Activated CD8-positive, alpha-beta memory T cell treated with anti-CD3 and anti-CD28 coated beads, Interleukin-2, amount 10 ng/mL, durations not matched to agents 7 days and 5 days (primary cell): ENCODE measurements at places on chromosomes 5 and 9.

GRCh38 chr9:4143936-4144717 lies 155.7 kb downstream of the GLIS3 start:
- DNase-seq, result no peak

DNA sequence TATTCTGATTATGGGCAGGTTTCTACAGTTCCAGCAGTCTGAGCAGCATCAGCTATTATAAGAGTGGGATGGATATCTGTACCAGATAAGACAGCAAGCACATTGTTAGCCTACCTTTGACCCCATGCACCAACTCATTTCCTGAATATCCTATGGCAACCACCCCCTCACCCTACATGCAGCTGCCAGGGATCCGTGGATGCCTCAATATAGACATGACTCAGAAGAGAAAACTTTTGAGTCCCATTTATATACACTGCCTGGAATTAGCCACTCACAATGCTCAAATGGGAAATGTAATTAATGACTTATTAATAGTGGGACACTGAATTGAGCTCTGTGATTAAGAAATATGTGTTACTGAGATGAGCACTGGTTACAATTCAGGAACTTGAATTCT lies 124.4 kb downstream of the SSBP2 start:
- DNase-seq, result no peak

DNA sequence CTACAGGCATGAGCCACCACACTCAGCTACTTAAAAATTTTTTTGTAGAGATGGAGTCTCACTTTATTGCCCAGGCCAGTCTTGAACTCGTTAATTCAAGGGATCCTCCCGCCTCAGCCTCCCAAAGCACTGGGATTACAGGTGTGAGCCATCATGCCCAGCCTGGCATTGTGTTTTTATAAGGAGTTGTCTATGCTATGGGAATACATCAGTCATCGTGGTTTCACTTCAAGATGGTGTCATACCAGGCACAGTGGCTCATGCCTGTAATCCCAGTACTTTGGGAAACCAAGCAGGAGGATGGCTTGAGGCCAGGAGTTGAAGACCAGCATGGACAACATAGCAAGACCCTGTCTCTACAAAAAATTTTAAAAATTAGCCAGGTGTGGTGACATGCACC lies 49.7 kb downstream of the CYSTM1 start:
- DNase-seq, result no peak

DNA sequence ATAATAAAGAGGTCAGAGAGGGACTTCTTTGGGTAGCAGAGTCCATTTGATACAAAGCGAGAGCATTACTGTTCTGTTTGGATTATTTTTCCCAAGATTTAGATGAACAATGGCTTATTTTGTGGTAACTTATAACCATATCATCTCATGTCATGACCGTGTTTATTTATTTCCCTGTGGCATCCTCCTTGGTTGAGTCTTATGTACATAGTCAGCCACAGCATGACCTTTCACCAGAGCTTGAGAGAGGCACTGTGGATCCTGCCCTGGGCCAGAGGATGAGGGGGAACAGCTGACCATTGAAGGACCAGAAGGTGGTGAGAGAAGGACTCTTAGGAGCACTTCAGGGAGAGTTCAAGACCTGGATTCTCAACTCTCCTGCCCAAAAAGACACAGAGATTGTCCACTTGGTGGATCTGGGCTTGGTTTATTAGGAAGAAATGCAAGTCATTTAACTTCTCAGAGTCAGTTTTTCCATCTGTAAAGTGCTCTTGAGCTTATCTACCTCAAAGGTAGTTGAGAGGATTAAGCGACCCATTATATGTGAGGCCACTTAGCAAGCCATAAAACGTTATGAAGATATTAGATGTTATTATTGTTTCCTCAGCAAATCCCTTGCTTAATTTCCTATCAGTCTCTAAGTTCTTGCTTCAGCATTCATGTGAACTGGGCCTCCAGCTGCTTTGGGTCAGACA lies 51.4 kb downstream of the PPIC start:
- no peak for DNase-seq

DNA sequence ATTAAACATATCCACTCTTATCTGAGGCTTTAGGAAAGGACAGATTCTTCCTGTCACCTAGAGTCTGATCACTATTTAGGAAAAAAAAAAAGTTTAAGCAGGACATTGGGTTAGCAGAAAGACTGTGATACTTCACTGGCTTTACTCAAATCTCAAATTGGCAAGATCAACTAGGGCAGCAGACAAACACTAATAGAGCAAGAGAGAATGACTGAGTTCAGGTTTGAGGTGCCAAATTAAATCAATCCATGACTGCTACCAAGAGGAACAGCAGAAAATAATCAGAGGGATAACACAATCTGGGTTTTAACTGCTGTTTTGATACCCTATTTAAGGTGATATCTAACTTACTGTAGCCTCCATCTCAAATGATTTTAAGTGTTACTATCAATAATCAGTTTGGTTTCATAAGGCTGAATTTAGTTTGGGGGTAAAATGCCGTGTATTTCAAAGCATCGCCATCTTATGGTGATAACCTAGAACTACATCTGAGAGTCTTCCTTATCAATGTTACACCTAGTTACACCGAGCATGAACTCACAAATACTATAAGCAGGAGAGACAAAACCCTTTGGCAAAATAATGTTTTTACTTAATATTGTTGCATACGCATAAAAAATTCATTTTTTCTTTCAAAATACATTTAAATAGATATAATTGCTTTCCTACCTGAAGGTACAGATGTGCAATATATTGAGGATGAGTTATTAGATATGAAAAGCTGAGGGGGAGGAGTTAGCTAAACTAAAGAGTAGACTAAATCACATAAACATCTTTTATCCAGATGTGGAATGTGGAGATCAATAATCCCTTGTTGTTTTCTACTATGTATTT lies 286.4 kb upstream of the CDH12 start:
- DNase-seq, result no peak

- no peak for DNase-seq
These were observed 108.1 kb upstream of the FBXL7 start for GRCh38 chr5:15391704-15392397.

DNA sequence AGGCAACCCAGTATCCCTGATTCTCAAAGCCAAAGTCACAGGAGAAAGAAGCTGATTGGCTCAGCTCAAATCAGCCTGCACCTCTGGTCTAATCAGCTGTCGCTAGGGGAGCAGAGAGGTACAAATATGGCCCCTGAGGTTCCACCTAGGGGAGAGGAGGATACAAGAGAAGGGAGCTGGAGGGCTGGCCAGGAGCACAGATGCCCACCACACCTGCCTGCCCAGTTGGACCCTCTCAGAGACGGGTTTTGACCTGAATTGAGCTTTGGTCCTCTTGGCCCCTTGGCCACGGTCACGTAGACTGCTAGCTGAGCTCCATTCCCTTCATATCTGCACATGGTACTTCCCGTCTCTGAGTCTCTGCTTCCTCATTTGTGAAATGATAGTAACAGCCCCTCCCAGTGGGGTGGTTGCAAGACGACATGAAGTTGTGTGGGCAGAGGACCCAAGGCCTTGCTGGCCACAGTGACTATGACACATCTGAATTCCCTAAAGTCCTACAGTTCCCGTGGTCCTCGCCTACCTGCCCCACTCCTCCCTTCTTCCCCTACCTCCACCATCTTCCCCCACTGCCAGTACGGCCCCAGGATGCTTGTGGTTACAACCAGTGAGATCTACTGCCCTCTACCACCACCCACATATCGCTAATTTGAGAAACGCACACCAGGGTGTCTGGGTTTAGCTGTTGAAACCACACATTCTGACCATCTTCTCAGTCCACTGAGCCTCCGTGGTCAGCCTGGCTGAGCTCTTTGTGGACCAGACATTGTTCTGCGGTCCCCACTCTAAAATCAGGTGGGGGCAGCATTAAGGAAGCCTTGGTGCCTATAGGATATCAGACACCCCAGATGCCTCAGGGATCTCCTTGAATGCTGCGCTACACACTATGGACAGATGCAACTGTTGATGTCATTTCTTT lies 60.3 kb upstream of the NEK6 start:
- no peak for DNase-seq

DNA sequence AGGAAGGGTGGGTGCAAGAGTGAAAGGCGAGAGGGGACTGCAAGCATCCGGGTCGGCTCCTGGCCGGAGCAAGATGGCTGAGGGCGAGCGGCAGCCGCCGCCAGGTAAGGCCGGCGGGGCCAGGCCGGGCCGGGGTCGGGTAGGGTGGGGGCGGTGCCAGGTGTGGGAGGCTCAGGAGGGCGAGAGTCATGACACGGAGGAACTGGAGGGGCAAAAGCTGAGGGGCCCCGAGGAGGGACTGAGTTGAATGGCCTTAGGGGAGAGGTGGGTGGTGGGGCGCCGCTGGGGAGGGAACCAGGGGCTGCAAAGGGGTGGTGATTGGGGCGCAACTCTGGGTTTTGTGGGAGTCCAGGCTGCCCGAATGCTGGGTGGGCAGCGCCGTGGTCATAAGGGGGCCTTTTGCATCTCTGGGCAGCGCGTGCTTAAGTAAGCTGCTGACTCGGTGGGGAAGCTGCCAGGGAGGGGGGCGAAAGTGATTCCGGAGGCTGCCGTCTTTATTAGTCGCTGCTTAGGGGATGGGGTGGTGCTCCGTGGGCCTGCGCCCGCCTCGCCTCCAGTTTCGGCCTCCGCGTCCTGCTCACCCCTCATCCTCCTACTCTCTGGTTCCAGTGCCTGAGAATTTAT lies 425 bp downstream of the PTPA start:
- peak; percentile 59 for DNase-seq

DNA sequence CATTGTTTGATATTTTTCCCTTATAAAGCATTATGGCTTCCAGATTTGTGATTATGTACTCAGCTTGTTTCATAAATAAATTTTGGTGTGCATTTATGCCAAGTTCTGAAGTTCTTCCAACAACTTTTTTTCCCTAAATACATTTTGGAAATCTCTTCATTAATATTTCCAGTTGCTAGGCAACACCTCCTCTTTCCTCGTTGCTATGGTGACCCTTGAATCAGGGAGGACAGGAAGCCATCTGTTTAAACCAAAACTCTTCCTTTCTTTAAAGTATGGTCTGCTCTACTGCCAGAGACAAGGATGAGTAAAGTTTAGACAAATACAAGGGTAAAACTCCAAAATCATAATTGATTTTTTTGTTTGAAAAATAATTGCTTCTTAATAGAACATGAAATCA lies 779.3 kb downstream of the CDH9 start:
- DNase-seq, result no peak

- no peak for DNase-seq
These were observed 169.7 kb downstream of the GOLPH3 start for GRCh38 chr5:32004404-32004803.

GRCh38 chr5:11918463-11919045 lies 14.3 kb upstream of the CTNND2 start:
- no peak for DNase-seq

GRCh38 chr9:89725271-89725670 lies 120.5 kb downstream of the GADD45G start:
- DNase-seq, result no peak

DNA sequence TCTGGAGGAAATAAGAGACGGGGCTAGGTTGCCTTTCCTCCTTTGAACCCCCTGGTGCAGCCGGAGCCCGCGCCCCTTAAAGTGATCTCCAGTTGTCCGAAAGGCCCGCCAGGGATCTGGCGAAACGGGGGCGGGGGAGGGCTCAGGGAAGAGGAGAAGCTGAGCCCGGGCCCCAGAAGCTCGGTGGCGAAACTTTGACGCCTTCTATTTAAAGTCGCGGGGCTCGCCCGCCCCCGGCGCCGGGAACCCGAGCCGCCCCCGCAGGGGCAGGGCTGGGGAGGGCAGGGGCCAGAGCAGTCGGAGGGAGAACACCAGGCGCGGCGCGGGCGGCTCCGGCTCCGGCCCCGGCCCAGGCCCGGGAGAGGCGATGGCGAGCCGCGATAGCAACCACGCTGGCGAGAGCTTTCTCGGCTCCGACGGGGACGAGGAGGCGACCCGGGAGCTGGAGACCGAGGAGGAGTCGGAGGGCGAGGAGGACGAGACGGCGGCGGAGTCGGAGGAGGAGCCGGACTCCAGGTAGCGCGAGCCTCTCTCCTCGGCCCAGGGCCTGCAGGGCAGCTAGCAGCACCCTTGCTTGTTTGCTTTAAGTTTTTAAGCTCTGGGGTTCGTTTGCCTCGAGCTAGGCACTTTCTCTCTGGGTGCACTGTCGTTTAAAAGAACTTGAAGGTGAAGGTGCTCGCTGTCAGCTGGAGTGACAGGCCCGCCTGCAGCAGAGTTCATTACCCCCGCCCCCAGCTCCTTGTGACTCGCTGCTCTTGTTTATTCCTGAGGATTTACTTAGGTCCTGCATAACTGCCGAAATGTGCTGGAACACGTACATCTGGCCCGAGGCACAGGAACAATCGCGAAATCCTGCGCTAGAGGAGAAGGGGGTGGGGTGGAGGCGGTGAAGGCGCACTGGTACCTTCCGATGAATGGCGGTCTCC lies at the start of gene CMYA5:
Gene CMYA5 (plus strand): TSS at position 296 of the 926 bp plus-strand sequence. CDS start 72 bp downstream, at position 368.
- DNase-seq, result no peak

- no peak for DNase-seq
These were observed 24.6 kb downstream of the BICD2 start for GRCh38 chr9:92740009-92740408.

GRCh38 chr9:33101104-33101951 lies 24.9 kb upstream of the SMU1 start:
- no peak for DNase-seq

DNA sequence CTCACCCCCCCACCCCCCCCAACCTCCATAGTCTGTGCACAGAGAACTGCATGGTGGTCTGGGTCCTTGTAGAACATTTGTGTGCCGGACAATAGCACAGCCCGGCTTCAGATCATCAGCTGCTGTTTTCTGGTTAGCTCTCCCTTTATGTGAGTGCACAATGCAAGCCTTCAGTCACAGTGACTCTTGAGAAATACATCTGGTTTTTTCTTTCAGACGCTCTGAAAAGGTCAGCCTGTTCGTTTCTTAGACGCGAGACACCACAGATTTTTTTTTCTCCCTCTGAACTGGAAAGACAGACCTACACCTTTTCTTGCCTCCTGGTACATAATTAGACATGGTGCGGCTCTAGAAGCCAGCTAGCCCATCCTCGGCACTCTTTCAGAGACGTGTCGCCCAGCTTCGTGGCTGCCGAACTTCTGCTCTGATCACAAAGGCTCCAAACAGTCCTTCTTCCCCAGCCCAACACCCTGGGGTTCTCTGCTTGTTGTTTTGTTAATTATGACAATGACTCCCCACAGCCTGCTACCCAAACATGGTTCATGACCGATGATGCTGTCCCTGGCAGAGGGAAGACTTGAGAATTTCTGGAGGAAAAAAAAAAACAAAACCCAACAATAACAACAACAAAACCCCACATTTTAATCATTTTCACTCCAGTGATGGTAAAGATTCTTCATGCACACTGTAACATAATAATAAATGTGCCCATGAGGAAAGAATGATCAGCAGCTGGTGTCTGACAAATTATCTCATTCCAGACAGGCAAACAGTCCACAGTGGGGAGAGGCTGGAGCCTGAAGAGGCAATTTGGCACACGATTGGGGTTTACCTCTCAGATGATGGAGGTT lies 241.4 kb upstream of the ZNF462 start:
- no peak for DNase-seq

GRCh38 chr5:16626696-16627264 lies 10.0 kb upstream of the RETREG1 start:
- peak; percentile 71 for DNase-seq

- no peak for DNase-seq
These were observed 63.8 kb upstream of the S1PR3 start for GRCh38 chr9:88927510-88927909.

GRCh38 chr5:54518146-54518817 lies 723 bp downstream of the SNX18 start:
- peak; percentile 72 for DNase-seq

DNA sequence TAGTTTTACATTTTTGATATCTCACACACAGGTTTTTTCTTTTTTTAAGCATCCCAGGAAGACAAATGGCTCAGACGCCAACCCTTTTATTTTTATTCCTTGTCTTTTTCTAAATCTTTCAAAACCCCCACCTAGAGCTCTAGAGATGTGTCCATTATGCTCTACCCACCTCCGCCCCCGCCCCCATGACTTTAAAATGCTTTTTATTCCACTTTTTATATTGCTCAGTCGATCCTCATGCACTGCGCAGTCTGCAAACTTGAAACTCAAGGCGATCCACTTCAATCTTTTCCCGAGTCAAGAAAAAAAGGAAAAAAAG lies 411 bp upstream of the MAT2B start:
- no peak for DNase-seq
